ENCODE measurements at places on chromosomes 7 and 10.
A peak's percentile ranks its signal among the peaks of the same experiment; 100 is the strongest.

DNA sequence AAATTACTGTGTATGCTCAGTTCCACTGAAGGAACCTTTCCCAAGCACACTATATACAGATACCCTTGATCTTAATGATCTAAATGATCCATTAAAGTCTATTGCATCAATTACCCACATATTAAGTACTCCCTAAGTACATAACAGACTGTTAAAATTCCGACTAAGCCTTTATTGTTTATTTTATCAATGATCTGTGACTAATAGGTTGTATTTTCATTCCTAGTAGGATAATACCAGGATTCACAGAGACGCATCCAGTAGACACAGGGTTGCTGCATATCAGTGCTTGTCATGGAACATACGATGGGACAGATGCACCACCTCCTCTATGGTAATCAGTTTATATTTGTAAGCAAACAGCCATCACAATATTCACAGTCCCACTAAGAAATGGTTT is 159.6 kb upstream of the SLC26A5 start:
- DNase-seq = no peak

- DNase-seq = no peak
These were observed 119.7 kb downstream of the FGFR2 start for GRCh38 chr10:121478556-121478955.

GRCh38 chr7:57415326-57415725 is 34.7 kb upstream of the ZNF716 start:
- DNase-seq = no peak

DNA sequence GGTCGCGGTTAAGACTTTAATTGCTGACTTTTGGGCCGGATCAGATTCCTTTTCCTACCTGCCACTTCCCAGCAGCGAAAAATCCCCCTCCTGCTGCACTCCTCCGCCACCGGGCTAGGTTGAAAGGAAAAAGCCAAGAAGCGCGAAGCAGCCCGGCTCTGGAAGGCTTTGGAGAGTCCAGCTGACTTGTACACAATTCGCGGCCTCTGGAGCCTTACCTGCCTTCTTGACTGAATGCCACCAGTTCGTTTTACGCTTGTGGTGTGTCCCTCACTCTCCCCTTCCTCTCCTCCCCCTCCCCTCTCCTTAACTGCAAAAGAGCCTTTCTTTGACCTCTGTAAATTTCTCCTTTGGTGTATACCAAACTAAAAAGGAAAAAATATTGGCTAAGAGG is 2.7 kb upstream of the FEZF1 start:
- no peak for DNase-seq

DNA sequence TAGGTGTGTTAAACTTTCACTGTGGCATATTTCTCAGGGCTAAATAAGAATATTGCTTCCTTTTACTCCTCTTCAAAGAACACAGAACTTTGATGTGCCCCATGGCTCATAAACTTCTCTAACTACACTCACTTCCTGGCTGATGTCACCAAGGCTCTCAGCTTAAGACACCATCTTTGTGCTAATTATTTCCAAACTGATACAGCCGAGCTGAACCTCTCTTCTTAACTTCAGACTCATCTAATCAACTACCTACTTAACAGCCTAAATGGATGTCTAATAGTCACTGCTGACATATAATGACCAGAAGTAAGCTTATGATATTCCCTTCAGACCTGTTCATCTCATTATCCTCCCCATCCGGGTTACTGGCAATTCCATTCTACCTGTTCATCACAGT is 3.6 kb downstream of the C10orf67 start:
- no peak for DNase-seq

DNA sequence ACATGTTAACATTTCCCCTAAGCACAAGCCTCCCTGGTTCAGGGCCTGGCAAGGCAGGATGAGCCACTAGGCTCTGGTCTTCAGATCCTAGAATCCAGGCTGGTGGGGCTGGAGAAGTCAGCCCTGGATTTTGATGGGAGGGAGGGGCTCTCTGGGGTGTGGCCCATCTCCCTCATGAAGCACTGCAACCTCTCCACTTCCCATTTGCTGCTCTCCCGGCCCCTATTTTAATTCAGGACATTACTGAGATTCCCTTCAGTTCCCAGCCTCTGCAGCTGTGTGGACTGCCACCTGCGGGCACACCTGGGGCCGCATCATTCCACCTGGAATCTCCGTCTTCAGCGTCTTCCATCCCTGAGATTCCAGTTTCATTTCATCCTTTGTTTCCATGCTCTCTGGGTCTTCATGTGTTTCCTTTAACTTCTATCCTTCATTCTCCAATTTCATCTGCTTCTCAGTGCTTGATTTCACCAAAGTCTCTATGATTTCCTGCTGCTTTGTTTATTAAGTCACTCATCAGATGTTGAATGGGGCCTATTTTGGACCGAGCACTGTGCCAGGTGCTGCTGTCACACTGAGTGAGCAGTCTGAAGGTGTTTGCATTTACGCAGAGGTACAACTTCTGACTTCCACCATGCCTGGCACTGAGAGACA is 253.6 kb downstream of the WDR37 start:
- no peak for DNase-seq

DNA sequence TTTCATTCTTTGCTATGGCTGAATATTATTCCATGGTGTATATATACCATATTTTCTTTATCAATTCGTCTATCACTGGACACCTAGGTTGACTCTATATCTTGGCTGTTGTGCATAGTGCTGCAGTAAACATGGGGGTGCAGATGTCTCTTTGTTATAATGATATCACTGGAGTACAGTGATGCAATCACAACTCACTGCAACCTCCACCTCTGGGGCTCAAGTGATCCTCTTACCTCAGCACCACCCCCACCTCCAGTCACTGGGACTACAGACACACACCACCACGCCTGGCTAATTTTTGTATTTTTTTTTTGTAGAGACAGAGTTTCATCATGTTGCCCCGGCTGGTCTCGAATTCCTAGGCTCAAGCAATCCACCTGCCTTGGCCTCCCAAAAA is 15.6 kb downstream of the KLHL7 start:
- no peak for DNase-seq

DNA sequence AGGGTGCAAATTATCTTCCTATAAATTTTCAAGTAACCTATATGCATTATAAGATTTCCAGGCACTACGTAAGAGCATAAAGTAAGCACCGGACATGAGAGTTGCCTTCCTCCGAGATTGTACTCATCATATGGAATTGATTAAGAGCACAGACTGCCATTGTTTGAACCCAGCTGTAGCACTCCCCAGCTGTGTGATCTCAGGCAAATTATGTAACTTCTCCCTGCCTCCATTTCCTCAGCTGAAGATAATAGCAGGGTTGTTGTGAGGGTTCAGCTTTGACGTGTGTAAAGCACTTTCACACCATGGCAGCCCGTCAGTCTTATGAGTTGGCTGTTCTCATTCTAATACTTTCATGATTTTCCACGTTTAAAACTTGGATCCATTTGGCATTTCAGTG is 122.6 kb downstream of the ITIH5 start:
- no peak for DNase-seq

GRCh38 chr10:119306514-119306951 is 99.2 kb downstream of the GRK5 start:
- no peak for DNase-seq

DNA sequence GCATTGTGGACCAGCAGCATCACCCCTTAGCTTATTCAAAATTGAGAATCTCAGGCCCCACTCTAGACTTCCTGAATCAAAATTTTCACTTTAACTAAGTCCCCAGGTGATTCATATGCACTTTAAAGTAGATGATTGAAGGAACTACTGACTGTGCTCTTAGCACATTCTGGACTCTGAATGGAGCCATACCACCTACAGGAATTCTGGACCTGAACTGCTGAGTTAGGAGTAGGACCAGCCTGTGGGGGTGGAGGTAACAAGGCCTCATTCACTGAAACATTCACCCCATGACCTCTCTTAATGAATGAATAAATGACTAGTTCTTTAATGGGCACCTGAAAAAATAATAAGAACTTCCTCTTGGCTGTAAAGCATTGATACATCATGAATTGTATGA is 7.3 kb downstream of the PDK4 start:
- DNase-seq = no peak

- DNase-seq = no peak
These were observed 239.9 kb downstream of the ADRA2A start for GRCh38 chr10:111316722-111317212.

- no peak for DNase-seq
These were observed 83.6 kb downstream of the MYOF start for GRCh38 chr10:93398528-93398927.

DNA sequence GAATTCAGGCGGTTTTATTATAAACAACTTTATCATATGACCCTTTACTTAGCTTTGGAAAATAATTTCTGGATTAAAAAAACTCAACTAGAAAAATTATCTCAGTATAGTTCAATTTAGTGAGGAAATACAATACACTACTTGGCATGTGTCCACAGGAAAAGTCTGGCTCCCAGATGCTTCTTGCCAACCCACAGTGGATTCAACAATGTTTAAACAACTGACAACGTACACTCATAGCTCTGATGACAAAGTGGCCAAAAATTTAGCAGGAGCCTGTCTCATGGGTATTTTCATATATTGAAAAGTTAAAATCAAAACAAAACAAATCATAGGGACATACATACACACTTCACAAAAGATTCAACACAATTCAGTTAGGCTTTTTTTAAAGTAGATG is 158.8 kb downstream of the SKAP2 start:
- DNase-seq = peak; percentile 63

- DNase-seq = no peak
These were observed 668.6 kb downstream of the NRG3 start for GRCh38 chr10:82543631-82544030.

DNA sequence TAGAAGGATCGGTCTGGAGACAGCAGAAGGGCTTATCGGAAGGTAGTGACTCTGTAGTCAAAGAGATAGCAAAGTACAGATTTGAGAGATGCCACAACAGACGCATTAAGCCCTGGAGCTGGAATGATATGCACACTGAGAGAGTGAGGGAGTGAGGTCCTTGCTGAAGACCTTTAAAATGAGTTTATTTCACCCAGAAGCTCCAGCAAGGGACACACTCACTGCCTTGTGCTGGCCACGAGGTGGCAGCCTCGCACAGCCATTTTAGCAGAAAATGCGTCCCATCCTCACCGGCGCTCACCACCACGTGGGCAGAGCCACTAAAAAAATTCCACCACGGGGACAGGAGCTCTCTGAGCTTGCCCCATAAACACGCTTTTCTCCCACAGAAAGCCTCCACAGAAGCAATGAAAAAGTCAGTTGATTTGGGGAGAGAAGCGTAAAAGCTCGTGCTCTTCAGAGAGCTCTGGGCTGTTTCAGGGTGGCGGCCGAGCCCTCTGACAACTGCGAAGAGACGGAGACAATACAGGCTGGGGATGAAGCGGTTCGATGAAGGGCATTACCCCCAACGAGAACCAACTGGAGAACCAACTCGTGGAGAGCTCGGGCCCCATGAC is 163.0 kb upstream of the KLF14 start:
- peak; percentile 73 for DNase-seq

DNA sequence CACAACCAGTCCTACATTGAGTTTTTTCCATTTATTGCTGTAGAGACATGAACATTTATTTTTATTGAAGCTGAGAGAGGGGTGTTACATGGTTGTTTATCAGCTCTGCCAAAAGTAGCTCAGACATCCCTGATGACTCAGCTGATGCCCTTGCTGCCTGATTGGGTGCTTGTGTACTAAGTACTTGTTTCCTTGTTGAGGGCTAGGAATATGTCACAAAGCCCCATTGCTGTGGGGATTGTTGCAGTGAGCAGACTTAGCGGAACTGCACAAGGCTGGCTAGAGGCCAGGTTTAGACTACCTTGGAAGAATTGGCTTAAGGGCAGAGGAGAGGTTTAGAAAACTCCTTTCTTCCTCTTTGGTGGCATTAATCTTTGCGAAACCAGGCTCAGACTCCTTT is 110.6 kb downstream of the AUTS2 start:
- no peak for DNase-seq

- no peak for DNase-seq
These were observed 488.5 kb downstream of the DNAJB6 start for GRCh38 chr7:157825325-157825724.

- peak; percentile 21 for DNase-seq
These were observed 867.5 kb downstream of the NRG3 start for GRCh38 chr10:82742478-82742877.

DNA sequence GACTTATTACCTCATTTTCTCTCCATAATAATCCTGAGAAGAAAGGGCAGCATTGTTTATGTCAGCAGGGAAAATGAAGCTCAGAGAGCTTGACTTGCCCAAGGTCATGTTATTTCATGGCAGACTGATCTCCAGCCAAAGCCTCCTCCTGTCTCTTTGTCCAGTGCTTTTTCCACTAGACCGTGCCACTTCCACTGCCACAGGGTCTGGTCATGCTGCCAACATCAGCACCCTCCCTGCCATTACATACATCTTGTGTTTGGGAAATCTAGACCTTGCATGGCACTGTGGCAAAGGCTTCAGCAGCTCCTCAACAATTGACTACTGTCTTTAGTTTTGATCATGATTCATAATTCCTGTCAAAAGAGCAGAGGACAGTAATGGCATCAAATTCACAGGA is 25.1 kb downstream of the NRCAM start:
- no peak for DNase-seq

GRCh38 chr10:131211965-131212619 is 99.4 kb downstream of the TCERG1L start:
- DNase-seq = no peak

DNA sequence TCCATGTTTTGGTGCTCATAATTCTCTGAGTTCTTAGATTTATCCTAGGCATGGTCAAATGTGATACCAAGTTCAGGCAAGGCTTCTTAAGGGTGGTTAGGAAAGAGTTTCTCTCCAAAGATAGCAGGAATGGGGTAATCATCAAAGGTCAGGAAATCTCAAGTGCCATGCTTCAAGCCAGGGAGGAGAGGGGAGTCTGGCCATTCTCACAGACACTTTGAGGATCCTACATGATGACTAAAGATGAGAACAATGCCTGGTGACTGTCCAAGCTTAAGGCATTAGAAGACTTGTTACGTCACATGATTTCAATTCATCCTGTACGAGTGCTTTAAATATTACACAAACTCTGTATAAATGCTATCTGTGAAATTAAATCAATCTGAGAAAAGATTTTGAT is 59.4 kb downstream of the POM121L12 start:
- DNase-seq = no peak

DNA sequence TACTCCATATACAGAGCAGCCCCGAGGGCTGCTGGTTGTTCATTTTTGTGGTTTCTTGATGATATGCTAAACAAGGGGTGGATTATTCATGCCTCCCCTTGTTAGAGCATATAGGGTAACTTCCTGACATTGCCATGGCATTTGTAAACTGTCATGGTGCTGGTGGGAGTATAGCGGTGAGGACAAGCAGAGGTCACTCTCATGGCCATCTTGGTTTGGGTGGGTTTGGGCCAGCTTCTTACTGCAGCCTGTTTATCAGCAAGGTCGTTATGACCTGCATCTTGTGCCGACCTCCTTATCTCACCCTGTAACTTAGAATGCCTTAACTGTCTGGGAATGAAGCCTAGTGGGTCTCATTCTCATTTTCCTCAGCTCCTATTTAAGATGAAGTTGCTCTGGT is 31.3 kb downstream of the GNAT3 start:
- no peak for DNase-seq

- DNase-seq = no peak
These were observed 4.3 kb downstream of the GAD2 start for GRCh38 chr10:26220901-26221300.

GRCh38 chr7:100435401-100436304 is 644 bp downstream of the PPP1R35 start:
- DNase-seq = peak; percentile 53
